Stimulated activated CD4-positive, alpha-beta T cell treated with anti-CD3 and anti-CD28 coated beads, Interleukin-4, amount 100 ng/mL, for 1 hour (primary cell): ENCODE measurements at places on chromosomes 6 and 20.

GRCh38 chr6:41642090-41642959, 4.1 kb downstream of the MDFI start:
- DNase-seq: no peak

- no peak for DNase-seq
Observed at GRCh38 chr20:46118481-46119020, 437 bp downstream of the CD40 start.

GRCh38 chr6:83757021-83757420, 48.1 kb upstream of the SNAP91 start:
- no peak for DNase-seq

- no peak for DNase-seq
Observed at GRCh38 chr6:166485651-166486535, 100.6 kb downstream of the RAMACL start.

DNA sequence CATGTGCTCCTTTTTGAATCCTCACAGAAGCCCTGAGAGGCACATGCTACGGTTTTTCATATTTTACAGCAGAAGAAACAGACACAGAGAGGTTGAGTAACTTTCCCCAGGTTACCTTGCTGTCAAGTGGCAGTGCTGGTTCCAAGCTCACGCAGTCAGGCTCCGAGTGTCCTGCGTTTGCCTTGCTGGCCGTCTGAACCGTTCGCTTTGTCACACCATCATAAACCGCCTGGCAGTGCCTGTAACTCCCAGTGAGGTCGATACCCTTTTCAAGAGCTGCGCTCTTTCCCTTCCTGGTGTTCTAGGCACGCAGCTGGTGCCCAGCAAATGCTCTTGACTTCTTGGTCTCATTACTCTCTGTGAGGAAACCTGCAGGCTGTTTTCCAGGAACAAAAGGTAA, 31.3 kb upstream of the KCNG1 start:
- no peak for DNase-seq

- DNase-seq: no peak
Observed at GRCh38 chr6:130029163-130029562, 10.8 kb downstream of the L3MBTL3 start.

DNA sequence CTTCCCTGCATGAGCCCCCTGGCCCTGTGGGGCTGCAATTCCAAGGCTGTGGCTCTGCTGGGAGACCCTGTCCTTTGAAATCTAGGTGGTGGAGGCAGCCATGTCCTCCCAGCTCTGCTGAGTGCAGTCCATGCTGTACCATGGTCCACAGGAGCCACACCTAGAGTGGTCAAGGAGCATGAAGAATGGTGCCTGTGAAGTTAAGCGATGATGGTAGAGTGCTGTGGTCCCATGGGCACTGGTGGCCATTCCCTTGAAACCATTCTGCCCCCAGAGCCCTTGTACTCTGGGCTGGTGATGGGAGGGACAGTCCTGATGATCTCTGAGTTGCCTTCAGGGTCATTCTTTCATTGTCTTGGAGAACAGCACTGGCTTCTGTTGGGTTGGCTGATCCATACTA, 55.3 kb downstream of the EFCAB8 start:
- DNase-seq: no peak

GRCh38 chr20:53252002-53252401, 279.8 kb downstream of the TSHZ2 start:
- no peak for DNase-seq

DNA sequence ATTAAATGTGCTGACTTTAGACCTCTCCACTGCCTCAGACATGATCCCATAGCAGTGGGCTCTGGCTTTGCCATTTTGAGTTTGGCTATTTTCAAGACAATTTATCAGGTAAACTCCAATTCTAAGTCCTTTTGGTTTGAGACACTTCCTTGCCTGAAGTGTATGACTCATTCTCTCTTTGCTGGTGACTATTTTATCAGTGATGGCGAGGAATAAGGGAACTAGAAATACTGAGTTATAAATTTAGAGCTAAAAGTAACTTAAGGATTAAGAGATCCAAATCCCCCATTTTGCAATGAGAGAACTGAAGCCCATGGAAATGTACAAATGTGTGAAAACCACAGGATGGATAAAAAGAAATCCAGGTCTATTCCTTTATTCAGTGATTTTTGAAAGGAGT, 30.9 kb upstream of the CD83 start:
- DNase-seq: no peak

GRCh38 chr6:69581581-69581980, 215.2 kb downstream of the LMBRD1 start:
- DNase-seq: no peak

DNA sequence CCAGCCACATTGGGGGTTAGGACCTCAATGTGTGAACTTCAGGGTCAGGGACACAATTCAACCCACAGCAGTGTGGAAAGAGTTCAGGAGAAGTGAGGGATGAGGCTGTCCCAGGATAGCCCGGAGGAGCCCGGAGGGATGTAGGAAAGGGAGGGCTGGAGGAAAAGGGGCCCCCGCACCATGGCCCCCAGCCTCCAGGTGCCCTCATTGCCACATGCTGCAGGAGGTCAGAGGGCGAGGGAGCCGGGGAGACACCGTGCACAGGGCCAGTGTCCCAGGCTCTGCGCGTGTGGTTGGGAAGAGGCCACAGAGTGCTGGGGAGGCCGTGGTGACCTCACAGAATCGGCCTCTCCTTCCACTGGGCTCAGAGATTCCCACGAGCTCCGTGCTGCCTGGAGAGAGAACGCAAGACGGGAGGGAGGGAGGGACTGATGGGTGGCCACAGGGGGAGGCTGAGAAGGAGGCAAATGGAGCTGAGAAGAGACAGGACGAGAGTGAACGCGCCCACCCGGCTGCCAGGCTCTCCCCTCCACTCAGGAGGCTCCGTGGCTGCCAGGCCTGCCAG, 215.1 kb downstream of the DLL1 start:
- DNase-seq: no peak

DNA sequence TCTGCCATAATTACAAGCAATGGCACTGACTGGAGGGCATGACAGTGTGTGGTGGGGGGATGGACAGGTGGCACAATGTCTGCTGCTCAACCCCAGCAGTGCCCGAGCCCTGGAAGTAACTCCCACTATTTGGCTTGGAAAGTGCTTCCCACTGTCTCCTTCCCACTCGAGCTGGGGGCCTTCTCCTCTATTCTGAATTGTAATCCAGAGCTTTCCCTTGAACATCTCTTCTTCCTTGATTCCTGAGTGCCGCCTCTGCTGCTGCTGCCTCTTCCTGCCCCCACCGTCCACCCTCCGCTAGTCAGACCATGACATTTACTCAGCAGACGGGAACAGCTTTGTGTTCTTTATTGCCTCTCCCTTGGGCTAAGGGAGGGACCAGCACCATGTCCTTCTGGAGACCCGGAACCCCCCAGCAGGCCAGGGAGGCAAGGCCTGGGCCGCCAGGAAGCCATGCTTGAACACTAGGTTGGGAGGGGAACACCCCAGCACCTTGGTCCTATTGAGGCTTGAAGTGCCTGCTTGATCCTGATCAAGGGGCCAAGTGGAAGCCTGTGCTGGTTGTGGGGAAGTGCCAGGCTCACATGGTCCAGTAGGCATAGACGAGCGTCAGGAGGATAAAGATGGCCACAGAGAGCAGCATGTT, 17.0 kb downstream of the CCDC167 start:
- DNase-seq: no peak

GRCh38 chr20:4068708-4069107, 53.4 kb upstream of the RNF24 start:
- no peak for DNase-seq

DNA sequence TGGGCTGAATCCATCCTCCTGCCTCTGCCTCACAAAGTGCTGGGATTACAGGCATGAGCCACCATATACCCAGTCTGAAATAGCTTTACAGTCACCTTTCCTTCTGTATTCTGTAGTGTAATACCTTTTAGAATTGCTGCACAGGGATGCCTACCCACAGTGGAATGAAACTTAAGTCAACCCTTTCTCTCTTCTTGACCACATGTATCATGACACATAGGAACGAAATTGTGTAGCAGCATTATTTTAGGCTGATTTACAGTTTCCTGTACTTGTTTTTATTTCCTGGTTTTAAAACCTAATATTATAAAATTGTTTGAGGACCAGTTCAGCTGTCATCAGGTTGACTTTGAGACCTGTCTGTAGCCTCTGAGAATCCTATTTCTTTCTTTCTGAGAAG, 297.8 kb downstream of the ZFAND3 start:
- no peak for DNase-seq

- DNase-seq: no peak
Observed at GRCh38 chr6:3061501-3061941, 6.8 kb upstream of the RIPK1 start.

- no peak for DNase-seq
Observed at GRCh38 chr20:45193331-45193730, 13.5 kb upstream of the SEMG1 start.

- DNase-seq: no peak
Observed at GRCh38 chr6:52245425-52245824, 1.1 kb upstream of the IL17F start.

DNA sequence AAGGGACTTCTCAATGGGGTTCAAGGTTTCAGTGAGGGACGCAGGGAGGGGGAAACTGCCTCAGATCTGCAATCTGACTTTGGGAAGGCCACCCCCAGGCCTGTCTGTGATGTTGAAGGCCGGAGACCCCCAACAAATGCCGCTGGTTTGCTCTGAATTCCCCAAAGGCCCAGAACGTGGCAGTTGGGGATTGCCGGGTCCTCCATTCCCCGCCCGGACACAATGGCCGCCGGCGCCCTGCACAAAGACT, 326 bp upstream of the BCL2L1 start:
- DNase-seq: no peak

- DNase-seq: no peak
Observed at GRCh38 chr6:163530406-163530805, 115.9 kb downstream of the QKI start.

- DNase-seq: no peak
Observed at GRCh38 chr6:71224011-71224410, 64.6 kb upstream of the OGFRL1 start.

DNA sequence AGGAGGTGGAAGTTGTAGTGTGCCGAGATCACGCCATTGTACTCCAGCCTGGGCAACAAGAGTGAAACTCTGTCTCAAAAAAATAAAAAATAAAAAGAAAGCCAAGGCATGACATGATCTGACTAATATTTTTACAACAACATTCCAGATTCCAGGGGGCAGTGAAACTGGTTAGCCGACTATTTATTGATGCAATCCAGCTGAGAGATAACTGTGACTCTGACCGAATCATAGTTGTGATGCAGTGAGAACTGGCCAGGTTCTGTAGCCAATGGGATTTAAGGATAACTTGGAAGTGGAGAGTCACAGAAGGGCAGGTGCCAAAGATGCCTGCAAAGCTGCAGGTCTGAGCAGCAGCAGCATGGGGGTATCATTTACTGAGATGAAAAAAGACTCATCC, 82.9 kb upstream of the TSHZ2 start:
- no peak for DNase-seq

GRCh38 chr6:127026247-127026646, 92.2 kb upstream of the RSPO3 start:
- DNase-seq: no peak

DNA sequence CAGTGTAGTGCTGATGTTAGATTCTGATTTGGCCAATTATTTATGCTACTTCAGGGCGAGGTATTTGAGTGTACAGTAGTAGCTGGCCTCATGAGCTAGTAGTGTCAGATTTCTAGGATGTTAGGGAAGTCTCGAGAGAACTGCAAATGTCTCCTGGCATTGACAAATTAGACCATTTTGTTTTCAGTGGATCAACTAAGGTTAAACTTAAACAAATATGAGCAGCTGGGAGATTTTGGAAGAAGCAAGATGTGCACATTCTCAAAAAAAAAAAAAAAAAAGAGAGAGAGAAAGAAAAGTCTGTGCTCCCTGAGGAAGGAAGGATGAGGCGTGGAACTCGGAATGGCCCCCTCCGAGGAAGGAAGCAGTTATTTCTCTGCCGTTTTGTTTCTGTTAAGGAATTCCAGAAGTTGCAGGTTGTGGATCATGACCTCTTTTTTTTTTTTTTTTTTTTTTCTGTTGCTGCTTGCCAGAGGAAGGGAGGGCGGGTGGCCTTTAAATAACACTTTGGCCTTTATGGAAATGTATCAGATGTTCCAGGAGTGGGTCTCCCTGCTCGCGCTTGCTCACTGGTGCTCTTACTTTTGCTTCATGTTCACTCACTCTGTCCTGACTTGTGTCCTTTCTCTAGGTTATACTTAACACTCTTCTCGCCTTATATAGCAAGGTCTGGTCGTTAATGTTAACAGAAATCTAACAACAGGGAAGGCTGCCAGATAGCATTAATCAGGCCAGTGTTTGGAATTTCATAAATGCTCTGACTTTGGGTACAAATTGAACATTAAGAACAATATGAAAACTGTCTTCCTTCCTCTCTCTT, 124.4 kb downstream of the TCP11 start:
- DNase-seq: no peak

DNA sequence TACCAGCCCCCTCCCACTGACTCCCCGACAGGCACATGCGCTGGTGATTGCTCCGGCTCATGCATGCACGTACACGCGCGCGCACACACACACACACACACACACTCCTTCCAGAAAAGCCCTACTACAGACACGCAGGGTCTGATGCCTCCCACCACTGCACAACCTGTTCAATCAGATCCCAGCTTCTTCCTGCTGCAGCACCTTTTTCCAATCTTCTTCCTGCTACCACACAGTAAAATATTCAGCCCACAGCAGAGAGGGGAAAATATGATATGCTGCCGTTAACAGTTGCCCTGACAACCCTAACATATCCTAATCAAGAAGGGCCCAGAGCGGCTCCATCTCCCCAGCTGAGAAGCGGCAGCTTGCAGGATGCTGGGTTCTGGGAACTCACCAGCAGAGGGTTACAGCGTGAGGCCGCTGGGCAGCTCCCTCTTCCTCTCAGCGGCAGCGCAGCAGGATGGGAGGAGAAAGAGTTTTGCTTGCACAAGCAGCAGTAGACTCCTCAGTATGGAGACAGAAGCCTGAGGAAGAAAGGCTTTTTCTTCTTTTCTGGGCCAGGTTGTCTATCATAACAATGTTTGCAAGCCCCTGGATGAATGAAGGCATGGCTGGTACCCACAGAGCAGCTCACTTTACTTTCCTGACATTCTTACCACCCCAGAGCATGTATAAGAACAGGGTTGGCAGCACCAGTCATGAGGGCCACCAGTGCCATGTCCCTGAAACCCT, 23.9 kb downstream of the MAP7 start:
- peak; percentile 33 for DNase-seq

GRCh38 chr20:41174782-41175181, 37.4 kb downstream of the PLCG1 start:
- DNase-seq: no peak
